Stimulated activated CD4-positive, alpha-beta T cell treated with anti-CD3 and anti-CD28 coated beads, Interleukin-1b, Interleukin-23, amount 100 ng/mL, for 1 hour (primary cell): ENCODE measurements at places on chromosomes 5 and 9.

- no peak for DNase-seq
These were observed 17.0 kb upstream of the ERGIC1 start for GRCh38 chr5:172816925-172817562.

- no peak for DNase-seq
These were observed 106.7 kb upstream of the SLC28A3 start for GRCh38 chr9:84447305-84447704.

DNA sequence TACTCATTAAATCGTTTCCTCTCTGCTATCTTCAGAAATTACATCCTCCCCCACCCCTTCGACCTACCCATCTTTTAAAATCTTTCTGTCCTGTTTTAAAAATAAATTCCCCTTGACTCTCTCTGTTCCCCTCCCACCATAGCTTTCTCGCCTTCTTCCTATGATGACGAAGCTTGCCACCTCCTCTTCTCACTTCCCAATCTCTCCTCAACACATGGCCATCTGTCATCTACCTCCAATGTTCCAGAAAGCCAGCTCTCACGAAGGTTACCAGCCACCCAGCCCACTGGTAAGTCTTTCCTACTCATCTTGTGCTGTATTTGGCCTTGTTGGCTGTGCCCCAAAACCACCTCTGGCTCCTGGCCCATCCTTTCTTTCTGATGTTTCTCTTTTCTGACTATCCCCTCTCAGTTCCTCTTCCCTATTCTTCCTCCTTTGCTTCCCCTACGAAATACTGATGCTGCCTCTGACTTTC is 346.3 kb downstream of the ENC1 start:
- no peak for DNase-seq

GRCh38 chr5:38101897-38102296 is 156.5 kb upstream of the EGFLAM start:
- DNase-seq = no peak

- no peak for DNase-seq
These were observed 11.6 kb downstream of the CEL start for GRCh38 chr9:133073086-133074014.

DNA sequence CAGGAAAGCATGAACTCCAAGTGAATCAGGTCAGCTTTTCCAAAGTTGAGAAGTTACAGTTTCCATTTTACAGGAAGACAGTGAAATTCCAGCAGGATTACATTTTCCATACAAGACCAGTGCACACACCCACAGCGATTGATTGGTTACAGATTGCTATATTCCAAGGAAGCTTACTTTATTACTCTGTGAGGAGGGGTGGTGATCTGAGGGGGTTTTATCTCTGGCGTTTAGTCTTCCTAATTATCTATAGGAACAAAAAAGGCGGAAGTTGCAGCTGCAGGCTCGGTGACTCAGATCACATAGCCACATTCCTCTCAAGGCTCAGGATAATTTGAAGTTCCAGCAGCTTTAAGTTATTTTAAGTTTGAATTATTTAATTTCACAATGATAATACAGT is 450.4 kb upstream of the NMUR2 start:
- no peak for DNase-seq

- no peak for DNase-seq
These were observed 210.3 kb downstream of the FANCC start for GRCh38 chr9:95107001-95107749.

- no peak for DNase-seq
These were observed 214.1 kb downstream of the HSPA4 start for GRCh38 chr5:133265720-133266526.

- no peak for DNase-seq
These were observed 90.9 kb upstream of the GRIA1 start for GRCh38 chr5:153399595-153399994.

DNA sequence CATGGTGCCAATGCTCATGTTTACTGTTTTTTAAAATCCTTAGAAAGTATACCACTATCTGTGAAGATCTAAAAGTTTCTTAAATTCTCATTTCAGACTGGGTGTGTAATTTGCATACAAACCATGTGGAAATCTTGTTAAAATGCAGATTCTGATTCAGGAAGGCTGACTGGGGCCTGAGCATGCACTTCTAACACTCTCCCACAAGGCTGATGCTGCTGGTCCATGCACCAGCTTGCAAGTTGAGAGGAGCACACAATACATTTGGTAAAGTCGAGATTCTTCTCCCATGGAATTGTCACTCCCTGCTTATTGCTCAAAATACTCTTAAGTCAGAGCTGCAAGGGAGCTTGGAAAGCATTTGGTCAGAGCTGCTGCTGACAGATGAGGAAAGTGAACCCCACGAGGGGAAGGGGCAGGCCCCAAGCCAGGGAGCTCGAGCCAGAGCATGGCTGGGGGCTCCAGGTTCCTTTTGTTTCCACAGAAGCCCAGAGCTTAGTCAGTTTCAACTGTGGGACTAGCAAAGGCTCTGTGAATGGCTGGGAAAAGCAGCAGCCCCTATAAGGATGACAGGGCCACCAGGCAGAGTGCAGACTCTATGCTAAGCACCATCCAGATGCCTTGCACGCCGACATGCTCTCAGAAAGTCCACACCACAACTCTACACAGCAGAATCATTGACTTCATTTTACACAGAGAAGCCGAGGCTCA is 93.5 kb upstream of the HAND1 start:
- DNase-seq = no peak

GRCh38 chr9:21527579-21527978 is 45.5 kb upstream of the IFNE start:
- DNase-seq = no peak

DNA sequence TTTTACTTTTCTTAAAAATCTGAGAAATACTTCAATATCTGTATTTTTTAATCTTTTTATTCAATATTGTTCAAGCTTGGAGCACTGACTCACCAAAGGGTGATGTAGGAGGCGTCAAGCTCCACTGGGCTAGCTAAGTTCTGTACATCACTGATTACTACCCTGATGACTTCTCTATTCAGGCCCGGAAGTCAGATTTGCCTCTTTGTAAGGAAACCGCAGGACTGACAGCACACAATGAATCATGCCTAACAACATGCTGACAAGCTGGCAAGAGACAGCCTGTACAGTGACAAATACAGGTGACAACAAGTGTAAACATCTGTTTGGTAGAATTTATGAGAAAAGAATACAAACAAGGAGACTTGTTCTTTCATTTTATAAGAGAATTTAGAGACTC is 627.9 kb upstream of the RORB start:
- no peak for DNase-seq

DNA sequence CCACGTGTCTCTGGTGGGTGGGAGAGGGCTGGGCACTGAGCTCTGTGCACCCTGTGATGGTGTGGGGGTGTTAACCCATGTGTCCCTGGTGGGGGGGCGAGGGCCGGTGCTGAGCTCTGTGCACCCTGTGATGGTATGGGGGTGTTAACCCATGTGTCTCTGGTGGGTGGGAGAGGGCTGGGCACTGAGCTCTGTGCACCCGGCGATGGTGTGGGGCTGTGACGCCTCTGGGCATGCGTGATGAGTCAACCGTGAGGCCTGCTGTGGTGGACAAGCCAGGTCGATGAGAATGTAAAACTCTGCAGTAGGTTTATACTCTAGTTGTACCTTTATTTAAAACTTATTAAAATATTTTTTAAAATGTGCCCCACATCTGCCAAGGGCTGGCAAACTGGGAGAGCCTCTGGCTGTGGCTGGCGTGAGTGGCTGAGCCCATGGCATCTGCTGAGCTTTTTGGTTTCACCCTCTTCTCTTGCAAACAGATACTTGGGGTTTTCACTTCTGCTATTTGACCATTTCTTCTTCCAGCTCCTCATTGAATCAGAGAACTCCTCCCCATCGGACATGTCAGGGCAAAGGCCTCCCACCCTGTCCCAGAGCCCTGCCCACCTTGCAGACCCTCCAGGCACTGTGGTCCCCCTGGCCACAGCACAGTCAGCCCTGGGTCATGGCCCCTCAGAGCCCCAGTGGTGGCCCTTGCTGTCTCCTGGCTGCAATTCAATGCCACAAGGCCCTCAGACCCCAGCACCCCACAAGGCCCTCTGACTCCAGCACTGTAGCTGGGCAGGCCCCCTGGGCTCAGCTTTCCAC is 18.5 kb upstream of the EXOC3 start:
- no peak for DNase-seq
